ENCODE measurements at places on chromosomes 12 and 14. TPM values are rescaled to one million over a fixed set of nuclear protein-coding genes. Genes with fewer than 3 reads are reported as not detected.
A peak's percentile ranks its signal among the peaks of the same experiment; 100 is the strongest.

- no peak for DNase-seq
Observed at GRCh38 chr12:94027561-94027960, 120.8 kb upstream of the PLXNC1 start.

DNA sequence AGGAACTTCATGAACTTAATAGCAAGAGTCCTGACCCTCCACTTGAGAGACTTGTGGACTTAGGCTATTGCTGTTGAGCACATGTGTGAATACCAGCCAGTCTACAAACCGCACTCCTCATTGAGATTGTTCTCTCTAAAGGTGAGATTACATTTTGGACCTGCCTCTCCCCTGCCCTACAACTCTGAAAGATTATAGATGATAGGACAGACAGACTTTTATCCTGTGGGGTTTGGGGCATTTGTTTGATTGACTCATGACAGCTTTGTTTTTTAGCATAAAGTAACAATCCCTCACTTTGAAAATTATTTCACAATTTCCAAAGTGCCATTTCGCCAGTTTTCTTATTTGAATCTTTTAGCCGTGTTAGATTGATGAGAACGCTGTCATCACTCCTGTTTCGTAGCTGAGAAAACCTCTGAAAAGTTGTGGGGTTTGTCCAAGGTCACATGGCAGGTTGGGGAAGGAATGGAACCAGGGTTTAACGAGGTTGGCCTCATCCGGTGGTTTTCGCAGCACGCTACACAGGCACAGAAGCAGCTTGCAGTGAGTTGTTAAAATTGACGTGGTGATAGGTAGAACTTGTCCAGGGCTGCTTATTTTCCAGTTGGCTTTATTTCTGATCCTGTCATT, 836 bp downstream of the EVL start:
- no peak for DNase-seq

DNA sequence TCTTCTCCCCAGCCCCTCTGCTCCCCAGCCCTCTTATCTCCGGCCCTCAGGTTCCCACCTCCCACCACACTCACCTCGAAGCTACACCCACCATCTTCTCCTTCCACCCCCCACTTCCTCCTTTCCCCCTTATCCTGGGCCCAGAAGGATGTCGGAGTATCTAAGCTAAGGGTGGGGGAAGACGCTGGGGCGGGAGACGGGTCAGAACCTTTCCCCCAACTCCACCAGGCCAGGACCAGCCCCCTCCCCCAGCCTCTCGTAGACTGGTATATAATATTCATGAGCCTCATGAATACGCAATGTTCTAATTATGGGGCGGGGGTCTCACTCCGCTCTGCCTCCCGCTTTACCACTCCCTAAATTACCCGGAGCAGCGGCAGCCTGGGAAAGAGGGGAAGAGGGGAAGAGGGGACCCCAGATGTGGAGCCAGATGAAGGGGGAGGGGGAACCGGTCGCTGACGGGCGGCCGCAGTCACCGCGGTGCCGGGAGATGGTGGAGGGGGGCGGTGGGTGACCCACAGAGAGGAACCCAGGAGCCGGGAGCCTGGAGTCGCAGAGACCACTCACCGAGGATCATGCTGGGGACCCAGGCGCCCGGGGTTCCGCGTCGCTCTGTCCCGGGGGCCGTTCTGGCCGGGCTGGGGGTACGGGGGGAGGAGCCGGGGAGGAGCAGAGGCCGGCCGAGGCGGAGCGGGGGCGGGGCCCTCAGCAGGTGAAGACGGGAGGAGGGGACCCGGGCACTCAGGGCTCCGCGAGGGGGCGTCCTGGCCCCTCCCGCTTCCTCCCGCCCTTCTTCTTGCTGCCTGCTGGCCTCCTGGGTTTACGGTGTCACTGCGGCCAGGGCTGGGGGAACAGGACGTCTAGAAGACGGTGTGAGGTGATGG, 6.4 kb upstream of the ZNF385A start:
- DNase-seq: no peak

- DNase-seq: no peak
Observed at GRCh38 chr12:2501464-2502191, 293.1 kb upstream of the FKBP4 start.

- no peak for DNase-seq
Observed at GRCh38 chr12:48390026-48390425, 39.3 kb upstream of the ZNF641 start.

DNA sequence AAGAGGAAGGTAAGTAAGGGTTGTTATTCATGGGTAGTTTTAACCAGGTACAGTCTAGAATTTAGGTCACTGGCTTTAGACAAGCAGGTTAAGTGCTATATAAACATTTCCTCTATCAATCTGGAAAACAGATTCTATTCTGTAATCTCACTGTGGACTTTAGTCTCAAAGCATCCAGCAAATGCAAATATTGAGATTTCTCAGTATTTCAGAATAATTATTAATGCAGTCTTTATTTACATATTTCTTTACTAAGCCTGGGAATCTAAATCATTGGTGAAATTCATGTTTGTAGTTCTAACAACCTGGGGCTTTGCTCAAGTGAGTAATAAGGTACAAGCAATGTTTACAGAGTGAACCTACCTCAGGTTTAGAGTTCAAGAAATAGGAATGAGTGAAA, 61.9 kb downstream of the SLC41A2 start:
- peak; percentile 20 for DNase-seq

DNA sequence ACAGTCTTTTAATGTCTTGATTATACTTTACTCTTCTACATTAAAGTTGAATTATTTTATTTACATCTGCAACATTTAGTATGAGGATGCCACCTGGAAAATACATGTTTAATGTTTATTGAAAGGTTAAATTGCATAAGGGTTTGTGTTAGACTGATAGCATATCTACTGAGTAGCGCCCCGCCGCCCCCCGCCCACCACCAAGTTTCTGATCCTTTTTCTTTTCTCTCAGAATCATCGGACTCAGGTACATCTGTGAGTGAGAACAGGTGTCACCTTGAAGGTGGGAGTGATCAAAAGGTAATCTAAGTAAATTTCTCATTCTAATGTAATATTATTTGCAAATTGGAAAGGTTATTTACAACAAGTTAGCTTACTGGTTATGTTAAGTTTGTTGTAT, 16.2 kb downstream of the MDM2 start:
- DNase-seq: no peak

- DNase-seq: no peak
Observed at GRCh38 chr14:94043111-94043755, 17.1 kb downstream of the OTUB2 start.

- no peak for DNase-seq
Observed at GRCh38 chr12:54230555-54230954, 41.8 kb upstream of the SMUG1 start.

DNA sequence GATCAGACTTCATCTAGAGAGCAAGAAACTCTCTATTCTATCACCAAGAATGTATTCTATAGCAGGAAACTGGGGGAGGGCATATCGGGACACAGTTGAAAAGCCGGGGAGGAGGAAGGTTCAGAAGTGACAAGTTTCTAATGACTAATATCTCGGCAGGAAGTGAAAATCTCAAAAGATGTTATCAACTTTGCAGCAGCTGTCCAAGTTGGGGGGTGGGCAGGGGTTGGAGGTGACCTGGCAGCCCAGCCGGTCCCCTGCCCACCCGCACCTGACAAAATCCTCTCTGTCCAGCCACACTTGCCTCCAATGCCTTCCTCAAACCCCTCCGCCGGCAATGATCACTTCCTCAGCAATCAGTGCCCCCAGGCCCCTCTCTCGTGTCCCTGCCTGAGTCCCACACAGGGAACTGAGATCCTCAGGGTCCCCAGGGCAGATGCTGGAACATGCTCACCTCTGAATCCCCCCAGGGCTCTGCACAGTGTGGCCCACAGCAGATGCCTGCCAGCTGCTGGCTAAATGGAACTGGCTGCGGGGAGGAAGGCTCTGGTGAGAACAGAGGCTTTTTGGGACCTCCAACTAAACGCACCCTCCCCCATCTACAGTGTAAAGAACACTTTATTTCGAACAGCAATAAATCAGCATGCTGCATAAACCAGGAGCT, 43.9 kb downstream of the CCDC88C start:
- peak; percentile 54 for DNase-seq

DNA sequence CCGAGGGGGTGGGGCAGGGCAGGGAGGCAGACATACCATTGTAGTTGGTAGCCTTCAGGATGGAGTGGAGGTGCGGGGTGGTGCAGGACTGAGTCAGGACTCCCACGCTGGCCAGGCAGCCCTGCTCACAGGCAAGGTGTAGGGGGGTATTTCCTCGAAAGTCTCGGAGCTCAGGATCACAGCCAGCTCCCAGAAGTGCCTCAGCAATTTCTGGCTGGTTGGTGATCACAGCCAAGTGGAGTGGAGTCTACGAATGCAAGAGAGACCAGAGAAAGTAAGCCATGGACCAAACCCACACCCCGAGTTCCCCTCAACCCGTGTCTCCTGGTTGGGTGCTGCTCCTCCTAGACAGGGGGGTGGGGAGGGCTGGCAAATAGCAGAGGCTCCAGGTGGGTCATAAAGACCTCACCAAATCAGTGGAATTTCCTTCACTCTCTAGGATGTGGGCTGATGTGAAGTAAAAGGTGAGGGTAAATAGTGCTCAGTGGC, 1.4 kb downstream of the NFKBIA start:
- DNase-seq: no peak

DNA sequence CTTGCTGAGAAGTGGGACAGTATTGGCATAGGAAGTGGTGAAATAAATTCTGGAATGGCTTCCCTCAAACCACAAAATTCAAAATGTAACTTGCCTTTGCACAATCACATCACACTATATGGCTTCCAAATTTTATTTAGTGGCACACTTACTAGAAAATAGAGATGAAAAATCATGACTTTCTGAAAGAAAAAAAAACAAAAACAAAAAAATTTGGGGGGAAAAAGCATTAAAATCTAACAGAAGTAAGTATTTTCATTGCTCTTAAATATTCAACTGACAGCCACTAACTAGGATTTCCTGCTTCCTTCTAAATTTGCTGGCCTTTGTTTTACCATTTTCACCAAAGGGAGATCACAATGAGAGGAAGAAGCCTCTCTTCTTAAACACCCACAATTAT, 23.0 kb downstream of the ATF7 start:
- no peak for DNase-seq

GRCh38 chr12:4303750-4304149, 17.3 kb upstream of the TIGAR start:
- DNase-seq: no peak

- DNase-seq: peak; percentile 26
Observed at GRCh38 chr14:59189091-59189785, 771 bp downstream of the DAAM1 start.

DNA sequence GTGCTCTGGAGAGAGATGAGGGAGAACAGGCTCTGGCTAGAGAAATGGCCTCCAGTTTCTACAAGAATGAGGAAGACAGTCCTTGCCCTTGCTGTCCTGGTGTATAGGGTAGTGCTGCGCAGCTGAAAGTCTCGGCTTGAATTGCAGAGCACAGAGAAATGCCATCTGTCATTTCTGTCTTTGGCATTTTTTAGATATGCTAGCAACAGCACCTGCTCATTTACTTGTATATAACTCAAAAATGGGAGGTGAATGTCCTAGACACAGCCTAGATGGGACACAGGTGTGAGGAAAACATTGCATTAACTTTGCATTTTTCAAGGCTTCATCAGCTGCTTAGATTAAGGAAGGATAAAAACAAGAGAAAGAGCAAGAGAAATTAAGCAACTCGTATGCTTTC, 35.8 kb downstream of the GPR19 start:
- DNase-seq: no peak

DNA sequence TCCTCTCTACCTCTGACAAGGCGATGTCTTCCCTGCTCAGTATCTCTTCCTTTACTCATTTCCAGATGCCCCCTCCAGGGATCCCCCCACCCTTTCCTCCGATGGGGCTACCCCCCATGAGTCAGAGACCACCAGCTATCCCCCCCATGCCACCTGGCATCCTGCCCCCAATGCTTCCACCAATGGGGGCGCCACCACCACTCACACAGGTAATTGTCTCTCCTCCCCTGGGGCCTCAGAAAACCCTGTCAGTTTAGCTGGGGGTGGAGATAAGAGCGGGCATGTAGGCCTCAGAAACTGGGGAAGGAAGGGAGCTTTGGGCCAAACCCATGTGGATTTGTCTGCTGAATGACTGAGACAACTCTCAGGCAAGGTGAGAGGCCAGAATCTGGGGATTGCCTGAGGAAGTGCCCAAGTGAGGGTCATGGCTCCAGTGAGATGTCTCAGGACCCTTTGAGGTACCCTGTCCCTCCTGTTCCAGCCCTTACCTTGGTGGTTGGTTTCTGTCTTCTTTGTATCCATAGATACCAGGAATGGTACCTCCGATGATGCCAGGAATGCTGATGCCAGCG, 8.1 kb downstream of the PRPF40B start:
- DNase-seq: no peak

DNA sequence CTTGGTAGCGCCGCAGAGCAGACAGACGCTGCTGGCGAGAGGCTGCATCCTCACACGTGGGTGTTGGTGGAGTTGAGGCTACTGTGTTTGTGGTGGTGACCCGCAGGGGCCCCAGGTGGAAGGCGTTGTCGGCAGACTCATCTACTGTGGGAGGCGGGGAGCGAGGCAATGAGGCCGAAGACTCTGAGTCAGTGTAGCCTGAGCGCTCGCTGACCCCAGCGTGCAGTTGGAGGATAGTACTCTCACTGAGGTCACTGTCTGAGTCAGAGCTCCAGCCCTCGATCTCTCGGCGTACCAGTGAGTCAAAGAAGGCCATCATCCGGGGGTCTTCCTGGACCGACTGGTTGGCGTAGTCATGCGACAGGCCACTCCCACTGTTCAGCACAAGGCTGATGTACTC, 76.0 kb upstream of the ACTN1 start:
- DNase-seq: no peak

DNA sequence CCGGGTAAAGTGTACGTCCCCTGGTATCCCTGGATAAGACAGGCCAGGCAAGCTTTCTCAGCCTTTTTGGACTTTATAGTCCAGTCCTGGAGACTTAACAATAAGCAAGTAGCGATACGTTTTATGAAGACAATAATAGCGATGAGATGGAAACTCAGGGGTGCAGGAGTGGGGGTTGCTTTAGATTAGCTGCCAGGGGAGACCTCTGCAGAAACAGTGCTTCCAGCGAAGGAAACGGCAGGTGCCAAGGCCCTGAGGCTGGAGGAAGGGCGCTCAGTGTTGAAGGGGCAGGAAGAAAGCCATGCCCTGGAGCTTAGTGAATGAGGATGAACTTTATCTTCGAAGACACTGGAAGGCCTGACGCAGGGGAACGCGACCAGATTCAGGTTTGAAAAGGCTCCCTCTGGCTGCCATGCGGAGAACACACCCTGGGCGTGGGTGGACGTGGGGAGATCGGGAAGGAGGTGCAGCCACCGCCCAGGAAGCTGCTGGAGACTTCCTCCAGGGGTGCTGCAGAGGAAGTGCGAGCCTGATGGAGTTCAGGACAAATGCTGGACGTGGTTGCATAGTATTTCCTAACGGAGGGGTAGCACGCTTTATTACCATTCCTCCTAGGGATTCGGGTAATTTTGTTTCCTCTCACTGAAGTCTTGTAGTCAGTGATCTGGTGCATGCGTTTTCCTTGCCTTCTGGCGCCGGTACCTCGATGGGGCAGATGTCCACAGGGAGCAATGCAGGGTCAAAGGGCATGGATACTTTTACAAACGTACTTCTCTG, 26.1 kb upstream of the UBC start:
- DNase-seq: peak; percentile 97

GRCh38 chr14:97077253-97077653, 280.1 kb downstream of the VRK1 start:
- no peak for DNase-seq

- DNase-seq: no peak
Observed at GRCh38 chr12:113638460-113638775, 166.7 kb upstream of the LHX5 start.

CMKLR1 gene
- not detected for total RNA-seq

RASSF9 gene
- total RNA-seq: 0.13 TPM

GAS2L3 gene
- 6.8 TPM for total RNA-seq

AQP6 gene
- total RNA-seq: 1.8 TPM

NUP37 gene
- 25.0 TPM for total RNA-seq

MGST1 gene
- total RNA-seq: 48.4 TPM

PLEKHG7 gene
- total RNA-seq: 0.13 TPM

NOVA1 gene
- 0.37 TPM for total RNA-seq

KCNH3 gene
- total RNA-seq: not detected

PARPBP gene
- 13.0 TPM for total RNA-seq

Data from HT-29 (cell line).